ENCODE measurements at places on chromosomes 4 and X.

- no peak for DNase-seq
Measured at GRCh38 chr4:173556398-173557131, 26.5 kb upstream of the HAND2 start.

GRCh38 chr4:38318737-38319455, 345.1 kb upstream of the KLF3 start:
- DNase-seq: peak; percentile 83

DNA sequence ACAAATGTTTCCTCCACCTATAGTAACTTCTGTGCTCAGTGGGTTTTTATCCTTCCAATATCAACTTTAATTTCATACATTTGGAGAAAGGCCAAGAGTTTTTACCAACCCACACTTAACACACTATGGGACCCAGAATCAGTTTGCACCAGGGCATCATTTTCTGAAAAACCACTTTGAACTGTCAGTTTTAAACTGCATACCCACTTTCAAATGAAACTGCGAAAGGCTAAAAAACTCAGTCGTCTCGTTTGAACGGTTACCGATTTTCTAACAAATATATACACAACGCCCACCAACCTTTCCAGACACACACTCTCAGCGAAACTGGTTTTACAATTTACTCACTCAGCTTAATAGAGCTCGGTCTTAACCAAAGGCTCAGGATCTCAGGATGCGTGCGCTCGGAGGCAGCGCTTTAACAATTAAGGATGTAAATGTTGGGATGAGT, 376 bp downstream of the ABCG2 start:
- DNase-seq: no peak

- DNase-seq: no peak
Measured at GRCh38 chrX:72029483-72030411, 102.0 kb downstream of the RTL5 start.

- DNase-seq: no peak
Measured at GRCh38 chrX:136687457-136687856, 39.5 kb downstream of the CD40LG start.

Data from hematopoietic multipotent progenitor cell treated with erythropoietin and hydrocortisone succinate and interleukin-3 and kit ligand, for 17 days (in vitro differentiated cells).